ENCODE measurements at places on chromosomes 2 and 18.

DNA sequence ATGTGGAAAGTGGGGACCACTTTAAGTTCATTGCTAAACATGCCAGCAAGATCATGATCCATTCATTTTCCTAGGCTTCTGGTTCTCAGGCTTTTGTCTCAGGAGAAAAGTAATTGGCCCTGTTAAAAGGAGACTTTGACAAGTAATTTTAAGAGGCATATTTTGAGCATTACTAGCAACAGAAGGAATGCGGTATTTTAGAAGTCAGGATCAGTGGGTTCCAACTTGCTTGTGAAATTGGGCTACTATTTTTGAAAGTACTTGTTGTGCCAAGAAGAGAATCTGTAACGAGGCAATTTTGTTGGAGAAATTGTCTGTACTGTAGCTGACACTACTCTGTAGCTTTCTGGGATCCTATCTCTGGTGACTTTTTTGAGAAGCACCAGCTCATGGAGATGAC is 59.4 kb downstream of the CERS6 start:
- no peak for DNase-seq

- DNase-seq: peak; percentile 66
Measured at GRCh38 chr2:125564471-125564870, 1091.5 kb upstream of the GYPC start.

GRCh38 chr18:22728016-22728415 is 205.1 kb upstream of the RBBP8 start:
- DNase-seq: no peak

DNA sequence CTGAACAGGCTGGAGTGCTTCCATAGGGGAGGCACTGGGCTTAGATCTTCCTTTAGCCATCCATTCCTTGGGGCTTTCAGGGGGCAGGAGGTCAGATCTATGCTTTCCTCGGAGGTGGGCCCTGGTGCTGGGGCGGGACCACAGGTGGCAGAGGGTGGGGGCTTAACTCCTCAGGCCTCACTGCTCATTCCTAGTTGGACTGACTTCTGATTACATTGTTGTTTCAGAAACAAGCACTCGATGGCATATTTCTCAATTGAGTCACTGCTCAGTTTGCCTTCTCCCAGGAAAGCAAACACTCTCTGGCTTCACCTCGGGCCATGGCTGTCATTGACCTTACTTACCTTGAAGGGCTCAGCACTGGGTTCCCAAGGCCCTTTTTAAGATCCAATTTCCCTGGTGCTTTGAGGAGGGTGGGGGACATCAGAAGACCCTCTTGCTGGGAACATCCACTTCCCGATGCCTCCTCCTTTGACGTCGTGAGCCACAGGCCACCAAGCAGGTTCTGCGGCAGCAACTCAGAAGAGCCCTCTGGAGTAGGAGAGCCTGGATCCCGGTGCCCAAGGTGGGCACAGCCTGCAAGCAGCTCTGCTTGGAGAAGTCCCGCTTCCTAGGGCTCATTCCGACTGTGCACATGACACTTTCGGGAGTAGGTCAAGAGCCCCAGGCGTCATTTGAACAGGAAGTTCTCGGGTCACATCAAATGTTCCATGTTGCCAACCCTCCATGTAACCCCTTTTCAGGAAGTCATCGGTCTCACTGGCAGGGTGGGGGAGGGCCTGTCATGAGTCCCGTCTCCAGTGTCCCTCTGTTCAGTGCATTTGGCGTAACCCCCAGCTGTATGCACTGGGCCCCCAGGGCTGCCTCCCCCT is 40.6 kb downstream of the SDC1 start:
- peak; percentile 79 for DNase-seq

- no peak for DNase-seq
Measured at GRCh38 chr2:41724465-41724864, 323.4 kb upstream of the PKDCC start.

DNA sequence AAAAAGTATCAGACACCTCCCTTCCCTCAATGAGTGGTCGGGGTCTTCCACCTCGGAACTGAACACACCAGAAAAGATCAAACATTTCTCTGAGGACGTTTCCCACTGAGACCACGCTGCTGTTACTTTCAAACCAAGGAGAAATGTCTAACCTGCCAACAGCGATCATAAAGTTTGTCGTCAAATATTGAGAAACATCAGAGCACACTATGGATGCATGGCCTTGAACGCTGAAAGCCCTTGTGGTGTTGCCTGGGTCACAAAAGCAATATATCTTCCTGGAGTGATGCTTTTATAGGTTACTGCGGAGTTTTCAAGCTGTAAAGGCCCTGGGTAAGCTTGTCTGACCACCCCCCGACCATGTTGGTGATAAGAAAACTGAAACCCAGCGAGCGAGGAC is 70.2 kb upstream of the ID2 start:
- DNase-seq: peak; percentile 45

DNA sequence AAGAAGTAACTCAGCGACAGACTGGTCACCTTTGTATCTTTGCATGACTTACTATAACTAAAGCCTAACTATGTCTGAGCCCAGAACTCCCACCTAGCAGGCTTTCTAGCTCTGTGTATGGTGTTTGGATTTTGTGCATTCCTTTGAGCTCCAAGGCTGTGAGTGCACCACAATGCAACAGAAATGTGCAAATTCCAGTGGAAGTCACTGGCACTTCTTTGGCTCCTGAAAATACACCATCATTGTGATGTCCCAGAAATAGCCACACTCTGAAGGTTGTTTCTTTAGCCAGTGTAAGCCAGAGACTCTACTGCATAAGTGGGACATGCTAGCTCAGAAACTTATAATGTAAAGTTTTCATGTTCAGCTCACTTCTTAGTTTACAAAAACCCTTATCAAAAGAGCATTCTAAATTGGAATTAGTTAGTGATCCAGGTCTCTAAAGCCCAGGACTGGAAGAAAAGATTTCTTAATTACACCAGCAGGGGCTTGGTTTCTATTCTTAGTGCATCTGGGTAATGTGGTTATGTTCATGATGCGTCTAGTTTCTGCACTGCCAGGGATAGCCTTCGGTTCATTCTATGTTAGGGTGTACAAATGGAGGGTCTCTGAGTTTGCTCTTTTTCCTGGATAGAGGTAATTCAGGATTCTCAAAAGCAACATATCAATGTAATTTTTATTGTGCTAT is 1239.5 kb upstream of the ZEB2 start:
- no peak for DNase-seq

GRCh38 chr2:196171946-196172345 is 568 bp upstream of the STK17B start:
- no peak for DNase-seq

GRCh38 chr2:105407946-105408743 is 9.3 kb upstream of the FHL2 start:
- no peak for DNase-seq

DNA sequence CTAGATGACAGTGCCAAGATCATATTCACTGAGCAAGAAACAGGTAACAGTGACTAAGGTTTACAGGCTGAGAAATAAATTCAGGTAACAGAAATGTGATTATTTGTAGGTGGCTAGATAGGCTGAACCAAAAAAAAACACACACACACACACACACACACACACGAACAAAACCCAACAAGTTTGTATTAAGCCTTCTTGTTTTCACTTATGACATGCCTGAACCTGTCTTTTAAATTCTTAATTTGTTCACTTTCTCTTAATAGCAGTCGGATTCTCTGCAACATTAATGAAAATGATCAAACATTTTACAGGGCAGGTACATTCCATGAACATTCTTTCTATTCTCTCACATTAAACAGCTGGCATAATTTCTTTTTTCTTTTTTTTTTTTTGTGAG is 18.8 kb upstream of the KIDINS220 start:
- DNase-seq: no peak

- DNase-seq: no peak
Measured at GRCh38 chr2:234324116-234324515, 172.8 kb downstream of the ARL4C start.

DNA sequence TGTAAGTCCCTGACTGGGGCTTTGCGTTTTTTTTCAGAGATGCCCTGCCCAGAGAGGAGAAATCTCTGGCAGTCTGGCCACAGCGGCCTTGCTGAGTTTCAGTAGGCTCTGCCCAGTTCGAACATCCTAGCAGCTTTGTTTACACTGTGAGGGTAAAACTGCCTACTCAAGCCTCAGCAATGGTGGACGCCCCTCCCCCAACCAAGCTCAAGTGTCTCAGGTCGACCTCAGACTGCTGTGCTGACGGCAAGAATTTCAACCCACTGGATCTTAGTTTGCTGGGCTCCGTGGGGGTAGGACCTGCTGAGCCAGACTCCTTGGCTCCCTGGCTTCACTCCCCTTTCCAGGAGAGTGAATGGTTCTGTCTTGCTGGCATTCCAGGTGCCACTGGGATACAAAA is 31.7 kb downstream of the L3MBTL4 start:
- DNase-seq: peak; percentile 67

DNA sequence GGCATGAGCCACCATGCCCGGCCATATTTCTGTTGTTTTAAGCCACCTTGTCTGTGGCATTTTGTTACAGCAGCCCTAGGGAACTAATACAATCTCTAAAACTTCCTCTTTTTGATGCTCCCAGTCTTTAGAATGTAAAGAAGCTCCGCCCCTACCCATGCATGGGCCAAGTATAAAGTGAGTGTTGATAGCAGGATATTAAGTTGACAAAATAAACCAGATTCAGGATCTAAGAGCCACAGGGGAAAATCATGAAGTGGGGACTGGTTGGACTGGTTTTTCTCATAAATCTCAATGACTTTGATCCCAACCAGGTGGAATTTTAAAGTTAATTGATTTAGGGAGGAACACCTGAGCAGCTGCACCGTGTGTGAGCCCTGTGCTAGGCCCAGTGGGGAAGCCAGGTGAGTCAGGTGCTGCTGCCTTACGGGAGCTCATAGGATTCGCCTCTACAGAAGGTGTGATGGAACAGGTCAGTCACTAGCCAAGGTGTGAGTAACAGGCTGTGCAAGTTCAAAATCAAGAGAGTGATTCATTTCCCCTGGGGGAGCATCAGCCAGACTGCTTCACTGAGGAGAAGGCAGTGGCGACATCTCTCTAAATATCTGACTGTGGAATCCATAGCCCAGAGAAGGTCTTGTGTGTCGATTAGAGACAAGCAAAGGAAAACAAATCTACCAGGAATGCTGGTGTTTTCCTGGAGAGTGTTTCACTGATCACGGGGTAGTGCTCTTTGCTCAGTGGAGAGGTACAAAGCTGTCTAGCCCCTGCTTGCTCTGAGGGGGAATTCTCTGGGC is 63.0 kb upstream of the MSH2 start:
- DNase-seq: peak; percentile 93

DNA sequence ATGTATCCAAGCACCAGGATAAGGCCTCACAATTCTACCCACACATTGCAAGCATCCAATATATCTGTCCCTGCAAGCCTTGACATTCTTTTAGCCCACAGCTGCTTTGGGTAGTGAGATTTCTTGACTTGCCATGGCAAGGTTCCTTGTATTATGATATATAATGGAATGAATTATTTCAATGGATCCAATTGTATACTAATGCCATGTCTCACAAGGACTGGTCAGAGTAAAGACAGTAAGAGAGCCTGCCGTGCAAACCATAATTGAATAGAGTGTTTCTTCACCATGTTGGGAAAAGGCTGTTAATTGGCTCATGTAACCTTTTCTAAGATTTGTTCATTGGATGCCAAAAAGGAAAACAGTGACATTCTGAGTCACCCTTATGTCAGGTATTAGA is 64.3 kb upstream of the RBBP8 start:
- DNase-seq: no peak

DNA sequence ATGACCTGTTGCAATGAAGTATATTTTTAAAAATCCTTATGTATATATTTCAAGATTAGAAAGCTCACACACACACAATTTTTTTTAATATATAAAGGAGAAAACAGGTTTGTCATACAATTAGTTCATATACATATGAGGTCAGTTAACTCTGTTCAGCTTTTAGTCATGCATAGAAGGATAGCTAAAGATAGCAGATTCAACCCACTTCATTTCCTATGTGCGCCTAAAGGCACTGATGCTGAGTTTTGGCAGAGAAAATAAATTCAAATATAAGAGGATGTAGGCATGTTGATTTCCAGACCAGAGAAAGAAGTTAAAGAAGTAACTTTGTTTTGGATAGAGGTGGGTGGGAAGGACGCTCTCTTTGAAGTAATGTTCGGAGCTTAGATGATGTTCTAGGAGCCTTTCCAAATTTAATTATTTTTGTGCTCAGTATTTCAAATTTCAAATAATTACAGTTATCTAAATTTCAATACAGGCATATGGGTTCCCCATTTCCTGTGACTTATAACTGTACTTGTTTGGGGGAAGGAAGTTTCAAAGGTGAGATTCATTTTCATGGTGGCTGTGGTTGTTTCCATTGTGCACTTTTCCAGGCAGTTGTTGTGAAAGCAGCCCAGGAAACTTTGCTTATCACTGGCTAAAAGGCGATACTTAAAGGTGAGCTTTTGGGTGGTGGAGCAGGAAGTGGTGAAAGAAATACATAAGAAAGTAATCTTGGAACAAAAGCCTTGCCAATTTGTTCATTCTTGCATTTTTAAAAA is 523.4 kb upstream of the FANCL start:
- DNase-seq: no peak

- DNase-seq: peak; percentile 46
Measured at GRCh38 chr18:11668441-11669169, 20.5 kb upstream of the GNAL start.

DNA sequence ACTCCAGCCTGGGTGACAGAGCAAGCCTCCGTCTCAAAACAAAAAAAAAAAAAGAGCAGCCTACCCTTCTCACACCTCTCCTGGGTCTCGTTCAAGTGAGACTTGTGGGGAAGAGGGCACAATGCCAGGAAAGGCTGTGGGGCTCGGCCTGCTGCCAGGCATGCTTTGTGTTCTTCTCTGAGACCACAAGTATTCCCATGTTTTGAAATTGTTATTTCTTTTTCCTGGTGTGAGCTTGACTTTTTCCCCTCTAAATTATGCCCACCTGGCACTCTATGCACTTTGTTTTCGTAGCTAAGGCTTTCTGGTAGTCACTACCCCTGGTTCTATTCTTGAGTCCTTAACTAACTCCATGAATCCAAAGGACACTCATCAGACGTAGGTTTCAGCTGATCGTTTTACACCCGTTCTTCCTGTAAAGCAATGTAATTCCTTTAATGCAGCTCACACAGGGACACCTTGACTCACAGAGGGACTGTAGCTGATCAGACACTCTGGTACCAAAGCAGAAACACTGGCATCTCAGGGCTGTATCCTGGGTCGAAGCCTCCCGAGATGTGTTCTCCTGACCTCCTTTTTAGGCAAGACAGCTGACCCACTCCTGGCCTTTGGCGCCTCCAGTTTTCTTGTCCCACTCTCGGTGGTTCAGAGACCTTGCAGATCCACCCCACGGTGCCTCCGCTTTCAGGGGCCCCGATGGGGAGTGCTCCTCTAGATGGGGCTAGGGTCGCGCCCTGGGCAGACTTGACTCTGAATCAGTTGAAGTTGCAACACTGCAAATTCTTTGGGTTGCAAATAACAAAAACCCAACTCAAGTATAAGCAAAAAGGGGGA is 193.3 kb upstream of the AGAP1 start:
- DNase-seq: no peak

GRCh38 chr2:145625111-145625510 is 1105.2 kb upstream of the ZEB2 start:
- DNase-seq: no peak
